Hippocampal formation (tissue), 2 donors: ENCODE measurements at places on chromosomes 7 and 10.

DNA sequence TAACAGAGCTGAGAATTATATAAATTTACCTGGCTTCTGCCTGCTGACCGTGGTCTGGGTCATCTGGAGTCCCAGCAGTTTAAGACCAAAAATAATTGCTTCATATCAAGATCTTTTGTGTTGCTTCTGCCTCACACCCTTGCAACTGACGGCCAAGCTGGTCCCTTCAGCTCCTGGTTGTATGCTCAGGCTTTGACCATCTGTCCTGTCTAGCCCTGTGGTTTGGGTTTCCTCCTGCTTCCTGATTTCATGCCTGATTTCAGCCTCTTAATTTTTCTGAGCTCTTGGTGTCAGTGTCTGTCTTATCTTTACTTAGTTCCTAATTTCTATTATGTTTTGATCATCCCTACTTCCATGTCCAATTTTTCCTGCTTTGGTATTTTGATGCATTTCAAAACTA is 87.9 kb upstream of the PLXDC2 start:
- peak; percentile 6 for DNase-seq

DNA sequence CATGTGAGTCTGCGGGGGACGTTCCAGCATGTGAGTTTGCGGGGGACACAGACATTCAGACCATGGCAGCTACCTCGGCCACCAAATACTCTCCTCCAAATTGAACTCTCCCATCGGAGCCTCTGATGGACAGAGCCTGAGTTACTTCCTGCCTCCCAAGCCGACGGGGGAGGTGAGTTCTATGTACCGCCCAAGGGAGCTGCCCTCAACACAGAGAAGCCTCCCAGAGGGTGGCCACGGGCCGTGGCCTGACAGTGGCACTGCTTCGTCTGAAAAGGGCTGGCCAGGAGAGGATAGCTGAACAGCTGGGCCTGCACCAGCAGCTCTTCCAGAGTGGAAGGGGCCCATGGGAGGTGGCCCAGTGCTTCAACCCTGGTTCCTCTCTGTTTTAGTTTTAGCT is 274.5 kb upstream of the PPP2R2D start:
- no peak for DNase-seq

DNA sequence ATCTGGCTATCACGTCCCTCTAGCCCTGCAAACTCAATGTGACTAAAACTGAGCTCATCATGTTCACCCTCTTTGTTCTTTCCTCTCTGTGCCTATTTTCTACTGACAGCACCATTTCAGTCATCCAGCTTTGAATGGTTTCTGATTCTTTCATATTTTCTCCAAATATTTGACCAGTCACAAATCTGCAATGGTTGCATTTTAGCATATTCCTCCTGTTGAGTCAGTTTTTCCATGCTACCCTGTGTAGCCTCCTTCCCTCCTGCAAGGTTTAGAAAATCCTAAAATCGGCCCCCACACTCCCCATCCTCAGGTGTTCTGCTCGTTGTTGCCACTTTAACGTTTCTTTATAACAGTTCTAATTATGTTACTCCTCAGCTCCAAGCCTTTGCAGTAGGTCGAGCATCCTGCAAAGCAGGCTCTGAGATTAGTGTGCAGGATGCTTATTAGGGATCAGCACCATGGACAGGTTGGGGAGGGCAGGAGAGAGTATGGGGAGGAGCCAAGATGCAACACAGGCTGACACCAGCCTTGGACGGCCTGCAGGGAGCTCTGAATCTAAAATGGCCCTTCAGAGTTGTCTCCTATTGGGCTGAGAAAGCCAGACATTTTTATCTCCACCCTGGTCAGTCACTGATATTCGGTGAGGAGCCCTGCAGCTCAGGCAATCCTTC is 531.0 kb upstream of the COBL start:
- no peak for DNase-seq

GRCh38 chr7:135234727-135235126 is 1.1 kb downstream of the STRA8 start:
- DNase-seq, result no peak
